Pancreas (tissue), 10 donors: ENCODE measurements at places on chromosomes 2 and 18.

DNA sequence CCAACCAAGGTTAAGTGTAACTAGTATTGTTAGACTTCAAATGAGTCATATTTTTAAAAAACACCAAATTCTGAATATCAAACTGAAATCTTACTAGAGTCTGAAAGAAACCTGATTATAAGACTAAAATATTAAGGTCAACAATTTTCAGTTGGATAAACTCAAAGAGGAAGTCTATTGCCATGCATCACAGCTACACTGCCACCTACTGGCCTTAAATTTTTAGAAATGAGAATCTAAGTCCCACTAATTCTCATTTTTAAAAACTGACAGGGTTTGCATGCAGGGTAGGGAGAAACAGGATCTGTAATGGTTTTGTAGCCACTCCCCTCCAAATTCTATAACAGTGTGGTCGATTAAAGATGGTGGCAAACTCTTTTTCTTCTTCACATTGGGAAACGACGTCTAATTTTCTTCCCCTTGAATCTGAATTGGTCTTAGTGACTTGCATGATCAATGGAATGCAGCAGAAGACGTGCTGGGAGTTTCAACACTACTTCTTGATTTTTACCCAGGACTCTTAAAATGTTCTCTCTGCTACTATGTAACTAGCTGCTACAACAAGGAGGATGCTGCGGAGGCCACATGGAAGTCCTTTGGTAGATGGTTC is 176.1 kb upstream of the SESTD1 start:
- H3K4me1 ChIP-seq, result no peaks in the 10 kb centered on the region
- no peaks in the 10 kb centered on the region for H3K27me3 ChIP-seq
- no peak overlapping the region for H3K4me3 ChIP-seq
- H3K36me3 ChIP-seq, result no peaks in the 10 kb centered on the region
- no peak overlapping the region for H3K27ac ChIP-seq

GRCh38 chr2:24083567-24084385 is 858 bp downstream of the TP53I3 start:
- peaks cover 9% of the 10 kb centered on the region for H3K4me1 ChIP-seq
- peak overlapping the region; percentile 85 for H3K27ac ChIP-seq
- peak; percentile 95 for DNase-seq
- peak overlapping the region; percentile 26 for H3K4me3 ChIP-seq

DNA sequence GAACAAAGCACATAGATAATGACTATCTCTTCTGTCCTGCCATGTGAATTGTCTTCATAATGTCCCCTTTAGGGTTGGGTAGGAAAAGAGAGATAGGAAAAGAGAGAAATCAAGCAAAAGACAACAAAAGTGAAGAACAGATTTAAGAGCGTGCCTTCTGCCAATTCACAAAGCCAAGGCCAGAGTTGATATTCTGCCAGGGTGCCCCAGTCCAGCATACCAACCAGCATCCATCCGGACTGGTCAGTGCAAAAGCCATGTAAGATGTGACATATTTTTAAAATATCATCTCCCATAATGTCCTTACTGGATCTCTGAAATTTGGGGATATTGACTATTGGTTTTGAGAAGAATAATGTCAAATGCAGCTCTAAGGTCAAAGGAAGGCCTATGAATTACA is 35.7 kb upstream of the KLF7 start:
- H3K27ac ChIP-seq, result no peak overlapping the region
- H3K4me1 ChIP-seq, result no peaks in the 10 kb centered on the region
- no peaks in the 10 kb centered on the region for H3K36me3 ChIP-seq
- no peak overlapping the region for H3K4me3 ChIP-seq
- H3K27me3 ChIP-seq, result no peaks in the 10 kb centered on the region

DNA sequence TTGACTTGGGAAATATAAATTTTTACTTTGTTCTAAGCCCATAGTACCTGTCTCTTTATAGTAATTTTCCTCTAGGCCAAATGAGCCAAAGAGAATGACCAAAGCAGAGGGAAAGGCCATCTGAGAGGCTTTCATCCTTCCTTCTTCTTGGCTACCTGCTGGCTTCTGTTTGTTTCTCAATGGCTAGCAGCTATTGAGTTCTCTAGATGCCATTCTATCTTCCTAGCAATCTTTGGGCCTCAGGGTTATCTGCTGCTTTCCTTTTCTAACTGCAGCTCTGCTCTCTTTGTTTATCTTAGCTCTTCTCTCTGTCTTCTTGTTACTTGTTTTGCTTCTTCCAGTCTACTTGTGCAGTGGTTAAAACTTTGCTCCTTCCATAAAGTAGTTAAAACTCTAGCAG is 601.1 kb upstream of the NRXN1 start:
- DNase-seq, result no peak
- H3K4me1 ChIP-seq, result no peaks in the 10 kb centered on the region
- H3K36me3 ChIP-seq, result no peaks in the 10 kb centered on the region
- H3K27me3 ChIP-seq, result no peaks in the 10 kb centered on the region

- no peaks in the 10 kb centered on the region for H3K27me3 ChIP-seq
- H3K4me3 ChIP-seq, result no peak overlapping the region
- no peak for DNase-seq
- no peaks in the 10 kb centered on the region for H3K36me3 ChIP-seq
- H3K4me1 ChIP-seq, result no peaks in the 10 kb centered on the region
These were observed 260.4 kb downstream of the LPIN1 start for GRCh38 chr2:12006850-12007249.

- H3K27ac ChIP-seq, result peak overlapping the region; percentile 97
- H3K4me1 ChIP-seq, result peaks cover 28% of the 10 kb centered on the region
- no peaks in the 10 kb centered on the region for H3K36me3 ChIP-seq
- no peaks in the 10 kb centered on the region for H3K27me3 ChIP-seq
These were observed 944 bp downstream of the RAB3GAP1 start for GRCh38 chr2:135052997-135053474.
